Activated naive CD8-positive, alpha-beta T cell treated with anti-CD3 and anti-CD28 coated beads, Interleukin-2, amount 50 U/mL, for 24 hours (primary cell): ENCODE measurements at places on chromosomes 2 and 18.

DNA sequence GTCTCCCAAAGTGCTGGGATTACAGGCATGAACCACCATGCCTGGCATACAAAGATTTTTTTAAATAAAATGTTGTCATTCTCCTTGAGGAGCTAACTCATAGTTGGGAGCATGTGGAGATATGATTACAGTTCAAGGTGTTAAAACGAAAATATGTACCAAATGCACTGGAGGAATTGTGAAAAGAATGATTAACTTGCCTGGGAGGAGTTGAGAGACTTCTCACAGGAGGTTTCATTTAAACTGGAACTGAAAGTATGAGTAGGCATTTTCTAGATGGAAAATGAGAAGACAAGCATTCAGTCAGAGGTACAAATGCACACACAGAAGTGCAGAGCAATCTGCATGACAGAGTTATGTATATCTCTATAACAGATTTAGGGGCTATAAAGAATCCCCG, 126.6 kb upstream of the PDE1A start:
- DNase-seq, result no peak

GRCh38 chr2:46365913-46366667, 68.9 kb downstream of the EPAS1 start:
- DNase-seq, result no peak

DNA sequence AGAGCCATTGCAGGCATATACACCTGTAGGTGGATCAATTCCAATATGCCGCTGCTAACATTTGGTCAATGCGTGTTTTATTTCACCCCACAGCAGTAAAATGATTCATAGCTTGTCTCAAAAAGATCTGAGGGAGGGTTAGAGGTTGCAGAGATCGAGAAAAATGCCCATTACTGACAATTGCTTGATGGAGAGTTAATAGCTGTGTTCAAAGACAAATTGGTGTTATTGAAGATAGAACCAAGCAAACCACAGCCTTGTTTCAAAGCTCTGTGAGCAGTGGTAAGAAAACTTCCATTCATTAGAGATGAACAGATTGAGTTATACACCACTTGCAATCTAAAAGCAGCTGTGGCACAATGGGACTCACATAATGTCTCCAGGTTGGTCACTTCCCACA, 95.4 kb downstream of the KCNE4 start:
- no peak for DNase-seq

DNA sequence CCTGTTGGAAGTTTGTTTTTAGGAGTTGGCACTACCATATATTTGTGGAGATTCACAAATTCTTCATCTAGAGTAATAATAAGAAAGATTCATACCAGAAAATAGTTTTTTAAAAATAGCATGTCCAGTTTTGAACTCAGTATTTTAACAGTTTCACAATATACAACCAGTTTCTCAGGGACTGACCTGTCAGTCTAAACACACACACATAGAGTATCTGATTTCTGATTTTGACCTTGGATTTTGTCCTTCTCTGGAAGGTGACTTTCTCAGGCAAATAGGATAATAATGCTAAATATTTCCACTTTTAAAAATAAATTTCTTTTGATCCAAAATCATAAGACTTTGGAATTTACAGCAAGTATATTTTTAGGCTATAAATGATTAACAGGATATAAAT, 32.0 kb downstream of the MFSD6 start:
- DNase-seq, result no peak

DNA sequence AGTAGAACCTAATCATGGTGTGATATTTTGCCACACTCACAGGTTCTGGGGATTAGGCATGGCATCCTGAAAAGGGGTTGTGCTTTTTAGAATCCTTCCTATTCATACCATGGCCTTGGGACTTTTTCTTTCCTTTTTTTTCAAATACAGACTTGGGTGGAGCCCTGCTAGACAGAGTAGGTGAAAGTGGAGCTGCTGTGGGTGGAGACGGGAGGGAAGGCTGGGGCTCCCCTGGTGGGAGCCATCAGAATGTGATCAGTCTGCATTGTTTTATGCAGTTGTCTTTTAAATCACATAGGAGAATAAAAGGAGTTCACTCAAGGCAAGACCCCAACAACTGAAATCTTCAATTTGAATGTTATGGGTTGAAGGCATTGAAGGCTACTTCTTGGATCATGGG, 130.2 kb downstream of the VAPA start:
- no peak for DNase-seq

DNA sequence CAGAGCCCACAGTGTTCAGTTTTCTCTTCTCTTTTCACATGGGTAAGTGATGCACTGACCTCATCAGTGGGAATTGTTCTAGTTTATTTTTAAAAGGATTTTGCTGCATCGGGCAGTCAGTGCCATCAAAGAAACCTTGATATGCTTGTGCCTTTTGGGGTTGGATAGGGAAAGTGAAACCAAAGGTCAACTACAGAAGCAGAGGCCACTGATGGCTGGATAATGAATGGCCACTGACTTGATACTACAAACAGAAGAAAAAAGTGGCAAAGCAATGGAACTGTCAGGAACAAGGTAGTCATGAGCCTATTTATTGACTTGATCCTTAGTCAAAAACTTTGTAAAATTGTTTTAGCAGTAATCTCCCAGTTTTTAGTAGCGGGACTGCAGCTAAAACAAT, 636.3 kb upstream of the ZEB2 start:
- no peak for DNase-seq

GRCh38 chr2:84705858-84706257, 175.0 kb downstream of the TRABD2A start:
- no peak for DNase-seq

DNA sequence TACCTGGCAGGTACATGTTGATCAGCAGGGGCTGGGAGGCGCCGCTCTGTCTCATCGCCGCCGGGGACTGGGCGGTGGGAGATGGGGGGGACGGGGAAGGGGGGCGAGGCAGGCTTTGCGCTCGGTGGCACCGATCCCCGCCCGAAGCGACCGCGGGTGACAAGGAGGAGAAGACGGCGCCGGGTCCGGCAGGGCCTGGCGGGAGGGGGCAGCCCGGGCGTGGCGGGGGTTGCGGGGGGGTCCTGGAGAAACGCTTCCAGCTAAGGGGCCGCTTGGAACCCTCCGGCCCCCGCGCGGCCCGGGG, at the start of gene FEV:
FEV (minus strand) TSS at position 164 of the 304 bp plus-strand sequence; CDS start at position 55, 109 bp downstream.
- DNase-seq, result no peak

GRCh38 chr2:43406651-43407279, 180.4 kb upstream of the ZFP36L2 start:
- DNase-seq, result no peak

GRCh38 chr2:217610401-217610814, 392.4 kb downstream of the TNS1 start:
- peak; percentile 60 for DNase-seq

- no peak for DNase-seq
Measured at GRCh38 chr2:178225006-178225805, 30.9 kb downstream of the OSBPL6 start.

- no peak for DNase-seq
Measured at GRCh38 chr2:95258271-95258670, 16.0 kb upstream of the PROM2 start.

- no peak for DNase-seq
Measured at GRCh38 chr18:33821503-33821902, 243.5 kb downstream of the ASXL3 start.

DNA sequence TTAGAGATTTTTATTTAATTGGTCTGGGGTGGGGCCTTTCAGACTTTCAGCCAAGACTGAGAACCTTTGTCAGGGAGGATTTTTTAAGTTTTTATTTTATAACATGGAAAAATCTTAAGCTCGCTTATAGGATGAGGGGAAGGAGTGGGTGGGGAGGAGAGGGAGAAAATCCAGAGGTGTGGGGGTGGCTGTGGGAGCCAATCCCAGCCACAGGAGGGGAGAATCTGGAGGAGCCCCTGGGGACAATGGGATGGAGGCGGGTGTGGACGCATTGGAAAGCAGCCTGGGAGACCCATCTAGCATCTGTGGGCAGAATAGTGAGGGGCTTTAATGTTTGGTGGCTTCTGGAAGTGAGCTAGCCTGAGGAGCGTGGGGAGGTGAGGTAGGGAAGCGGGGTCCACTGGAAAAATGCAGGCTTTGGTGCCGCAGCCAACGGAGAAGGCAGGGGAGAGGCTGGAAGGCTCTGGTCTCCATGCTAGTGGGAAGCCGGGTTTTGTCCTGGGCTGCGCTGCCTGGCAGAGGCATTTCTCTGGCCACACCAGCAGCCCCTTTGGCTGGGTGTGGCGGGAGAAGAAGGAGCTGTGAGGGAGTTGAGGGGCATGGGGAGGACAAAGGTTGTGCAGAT, 11.5 kb upstream of the INPP5D start:
- no peak for DNase-seq

GRCh38 chr2:241660593-241661213, 23.2 kb downstream of the ATG4B start:
- no peak for DNase-seq

DNA sequence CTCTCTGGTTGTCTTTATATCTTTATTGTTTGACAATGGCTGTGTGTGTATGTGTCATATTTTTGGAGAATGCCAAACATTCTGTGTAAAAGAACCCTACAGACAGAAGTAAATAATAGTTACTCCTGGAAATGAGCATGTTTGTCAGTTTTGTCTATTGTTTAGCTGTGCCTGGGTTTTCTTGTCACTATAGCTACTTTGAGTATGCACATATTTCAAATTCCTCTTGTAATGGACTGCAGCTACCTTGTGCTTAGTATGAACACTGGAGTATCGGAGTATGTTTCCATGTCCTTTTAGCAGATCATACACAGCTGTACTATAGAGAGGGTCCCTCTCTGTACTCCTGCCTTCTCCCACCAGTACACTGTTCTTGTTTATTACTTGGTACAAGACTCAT, 58.0 kb upstream of the DOCK10 start:
- DNase-seq, result no peak

- DNase-seq, result no peak
Measured at GRCh38 chr2:71799013-71799575, 345.7 kb downstream of the DYSF start.

DNA sequence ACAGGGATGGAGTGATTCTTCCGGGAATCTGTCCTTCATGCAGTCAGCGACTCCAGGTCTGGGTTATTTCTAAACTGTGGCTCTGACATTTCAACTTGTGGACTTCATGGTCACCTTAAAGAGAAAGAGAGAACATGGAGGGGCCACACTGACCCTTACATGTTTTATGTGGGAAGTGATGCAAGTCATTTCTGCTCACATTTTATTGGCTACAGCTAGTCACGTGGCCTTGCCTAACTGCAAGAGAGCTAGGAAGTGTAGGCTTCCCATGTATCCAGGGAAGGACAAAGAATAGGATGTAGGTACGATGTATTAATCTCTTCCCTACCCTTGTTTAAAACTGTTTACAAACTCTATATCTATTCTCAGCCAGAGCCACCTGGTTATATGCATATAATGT, 30.3 kb upstream of the AFTPH start:
- DNase-seq, result no peak

DNA sequence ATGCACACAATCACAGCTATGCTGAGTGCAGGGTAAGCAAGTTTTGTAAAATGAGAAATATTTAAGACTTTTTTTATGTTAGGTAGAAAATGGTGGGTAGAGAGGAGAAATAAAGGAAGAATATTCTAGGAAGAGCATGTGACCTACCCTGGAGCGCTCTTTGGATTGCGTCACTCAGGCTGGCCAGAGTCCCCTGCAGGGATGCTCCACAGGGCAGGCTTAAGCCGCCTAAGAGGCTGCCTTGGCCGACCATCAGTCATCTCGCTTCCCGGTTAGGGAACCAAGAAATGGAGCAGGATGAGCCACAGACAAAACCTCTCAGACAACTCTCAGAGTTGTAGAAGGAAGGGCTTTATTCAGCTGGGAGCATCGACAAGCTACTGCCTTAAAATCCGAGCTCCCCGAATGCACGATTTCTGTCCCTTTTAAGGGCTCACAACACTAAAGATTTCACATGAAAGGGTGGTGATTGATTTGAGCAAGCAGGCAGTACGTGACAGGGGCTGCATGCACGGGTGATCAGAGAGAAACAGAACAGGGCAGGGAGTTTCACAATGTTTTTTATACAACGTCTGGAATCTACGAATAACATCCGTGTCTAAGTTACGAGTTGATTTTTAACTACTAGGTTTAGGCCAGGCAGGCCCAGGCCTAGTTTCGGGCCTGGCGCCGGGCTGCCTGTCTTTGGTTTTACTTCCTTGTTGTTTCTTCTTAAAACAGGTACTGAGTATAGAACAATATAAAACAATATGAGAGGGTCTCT, 1072.0 kb downstream of the CBLN2 start:
- DNase-seq, result no peak

DNA sequence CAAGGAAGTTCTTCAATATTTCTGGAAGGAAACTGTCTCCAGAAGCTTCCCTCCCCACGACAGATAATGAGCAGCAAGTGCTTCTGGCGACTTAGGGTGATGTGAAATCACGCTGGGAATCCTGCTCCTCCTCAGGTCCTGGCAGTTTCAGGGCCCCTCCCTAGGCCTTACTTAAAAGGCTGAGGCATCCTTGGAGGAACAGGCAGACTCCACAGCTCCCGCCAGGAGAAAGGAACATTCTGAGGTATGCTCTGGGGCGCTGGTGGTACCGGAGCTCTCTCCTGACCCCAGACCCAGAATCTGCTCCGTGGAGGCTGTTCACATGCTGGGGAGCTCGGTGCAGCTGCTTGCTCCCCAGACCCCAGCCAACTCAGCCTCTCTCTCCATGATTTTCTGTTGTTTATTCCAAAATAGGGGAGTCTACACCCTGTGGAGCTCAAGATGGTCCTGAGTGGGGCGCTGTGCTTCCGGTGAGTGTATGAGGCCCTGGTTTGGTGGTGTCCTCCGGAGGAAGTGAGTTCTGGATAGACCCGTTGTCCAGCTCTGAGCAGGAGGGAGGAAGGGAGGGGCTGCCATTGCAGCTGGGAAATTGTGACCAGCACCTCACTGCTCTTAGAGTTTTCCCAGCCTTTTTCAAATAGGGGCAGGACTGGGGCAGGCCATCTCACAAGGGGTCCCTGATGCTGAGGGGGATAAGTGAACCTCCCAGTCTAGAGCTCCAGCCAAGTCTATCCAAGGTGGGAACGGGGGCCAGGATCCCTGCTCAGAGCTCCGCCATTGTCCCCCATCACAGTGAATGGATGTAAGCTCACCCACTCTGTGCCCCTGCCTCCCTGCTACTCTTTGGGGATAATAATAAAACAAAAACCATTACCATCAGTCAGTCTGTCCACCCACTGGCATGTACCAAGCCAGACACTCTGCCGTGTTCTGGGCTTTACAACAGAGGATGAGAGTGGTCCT, at the start of gene IL36RN:
IL36RN (plus strand) TSS at position 201 of the 963 bp plus-strand sequence; CDS start at position 442, 241 bp downstream.
- no peak for DNase-seq

DNA sequence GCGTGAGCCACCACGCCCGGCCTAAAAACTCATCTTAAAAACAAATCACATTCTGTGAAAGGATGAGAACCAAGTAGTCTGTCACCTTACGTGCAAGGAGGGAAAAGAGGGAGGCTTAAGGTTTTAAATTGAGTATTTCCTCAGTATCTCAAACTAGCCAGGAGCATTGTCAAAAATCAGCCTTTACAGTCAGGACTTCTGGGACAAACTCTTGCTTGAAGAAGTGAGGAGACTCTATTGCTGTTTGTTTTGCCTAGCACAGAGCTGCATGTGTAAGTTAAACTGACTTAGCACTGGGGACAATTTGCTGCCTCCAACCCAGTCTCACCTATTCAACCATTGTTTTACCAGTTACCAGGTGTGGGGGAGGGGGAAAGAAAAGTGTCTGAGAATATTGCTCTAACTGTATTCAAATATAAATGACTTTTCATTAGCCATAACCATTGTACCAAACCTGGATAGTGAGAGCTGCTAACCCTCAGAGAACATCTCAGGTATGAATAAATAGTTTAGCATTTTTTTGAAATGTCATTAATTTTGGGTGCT, 3.6 kb downstream of the INO80D start:
- no peak for DNase-seq
